Stimulated activated CD8-positive, alpha-beta memory T cell treated with anti-CD3 and anti-CD28 coated beads, Interleukin-4, amount 100 ng/mL, for 48 hours (primary cell): ENCODE measurements at places on chromosomes 4 and X.

- no peak for DNase-seq
Measured at GRCh38 chrX:13764281-13764680, 29.7 kb downstream of the OFD1 start.

DNA sequence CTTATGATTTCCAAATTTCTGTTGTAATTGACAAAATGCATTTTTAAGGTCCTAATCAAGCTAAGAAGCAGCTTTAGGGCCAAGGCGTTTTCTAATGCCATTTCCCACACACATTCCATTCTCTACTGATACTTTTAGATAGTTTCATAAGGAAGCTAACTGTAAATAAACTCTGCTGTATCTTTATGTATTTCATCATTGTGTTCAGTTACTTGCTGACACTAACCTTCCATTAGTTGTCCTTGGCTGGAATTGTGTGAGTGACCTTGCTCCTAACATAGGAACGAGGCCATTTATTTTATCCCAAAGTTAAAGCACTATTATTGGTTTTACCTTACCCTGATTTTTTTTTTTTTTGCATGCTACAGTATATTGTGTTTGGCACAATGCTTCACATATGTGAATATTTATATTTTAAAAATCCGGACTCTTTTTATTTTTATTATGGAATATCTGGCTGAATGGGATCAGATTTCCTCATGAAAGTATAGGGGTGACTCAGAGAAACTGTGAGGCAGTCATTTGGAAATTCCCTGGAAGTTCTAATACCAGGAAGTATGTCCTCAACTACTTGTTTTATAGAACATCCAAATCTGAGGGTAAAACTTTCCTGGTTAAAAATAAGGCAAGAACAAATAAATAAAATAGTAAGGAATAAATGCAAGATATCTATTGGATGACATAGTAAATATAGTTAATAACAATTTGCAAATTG is 62.7 kb upstream of the SORBS2 start:
- DNase-seq: no peak

GRCh38 chr4:133869486-133869885 is 332.1 kb downstream of the PABPC4L start:
- no peak for DNase-seq

DNA sequence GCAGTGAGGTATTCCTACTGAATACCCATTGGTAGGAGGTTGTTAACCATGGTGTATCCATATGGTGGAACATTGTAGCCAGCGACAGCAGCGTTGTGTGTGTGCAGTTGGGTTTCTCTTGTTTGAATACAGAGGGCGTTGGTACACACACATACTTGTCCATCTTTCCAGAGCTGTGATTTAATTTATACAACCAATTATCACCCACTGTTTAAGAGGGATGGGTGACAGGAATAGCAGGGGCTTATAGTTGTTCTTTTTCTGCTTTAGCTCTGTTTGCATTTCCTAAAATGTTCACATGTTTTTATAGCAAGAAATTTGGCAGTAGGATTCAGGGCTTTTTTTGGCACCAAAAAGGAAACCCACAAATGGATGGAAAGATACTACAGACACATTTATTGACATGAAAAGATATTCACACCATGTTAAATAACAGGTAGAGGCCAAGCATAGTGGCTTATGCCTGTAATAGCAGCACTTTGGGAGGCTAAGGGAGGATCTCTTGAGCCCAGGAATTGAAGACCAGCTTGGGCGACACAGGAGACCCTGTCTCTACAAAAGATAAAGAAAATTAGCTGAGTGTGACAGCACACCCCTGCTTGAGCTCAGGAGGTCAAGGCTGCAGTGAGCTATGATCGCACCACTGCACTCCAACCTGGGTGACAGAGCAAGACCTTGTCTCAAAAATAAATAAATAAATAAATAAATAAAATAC is 60.6 kb downstream of the TNIP2 start:
- no peak for DNase-seq

DNA sequence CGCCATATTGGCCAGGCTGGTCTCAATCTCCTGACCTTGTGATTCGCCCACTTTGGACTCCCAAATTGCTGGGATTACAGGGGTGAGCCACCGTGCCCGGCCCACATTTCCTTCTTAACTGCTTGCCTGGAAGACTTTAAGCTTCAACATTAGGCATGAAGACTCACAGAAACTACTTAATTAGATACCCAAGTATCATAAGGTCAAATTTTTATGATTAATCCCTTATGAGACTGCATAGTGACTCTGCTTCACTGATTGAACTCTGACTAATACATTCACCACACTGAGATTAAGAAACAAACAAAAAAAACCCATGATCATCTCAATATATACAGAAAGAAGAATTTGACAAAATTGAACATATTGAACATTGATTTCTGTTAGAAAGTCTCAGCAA is 87.4 kb upstream of the KCTD8 start:
- no peak for DNase-seq

DNA sequence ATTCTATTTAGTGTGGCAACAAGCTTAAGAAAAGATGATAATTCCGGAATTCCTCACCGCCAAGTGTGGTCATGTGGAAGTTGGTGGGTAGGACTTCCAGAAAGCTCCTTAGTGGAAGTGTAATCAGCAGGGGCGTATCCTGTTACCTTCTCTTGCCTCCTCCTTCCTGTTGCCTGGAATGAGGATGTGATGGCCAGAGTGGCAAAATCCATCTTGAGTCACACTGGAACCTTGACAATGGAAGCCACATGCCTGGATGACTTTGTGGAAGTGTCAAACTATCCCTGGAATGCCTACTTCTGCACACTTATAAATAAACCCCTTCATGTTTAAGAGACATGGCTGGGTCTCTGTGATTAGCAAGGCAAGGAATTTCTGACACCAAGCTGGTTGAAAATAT is 191.0 kb downstream of the PRDM5 start:
- no peak for DNase-seq

DNA sequence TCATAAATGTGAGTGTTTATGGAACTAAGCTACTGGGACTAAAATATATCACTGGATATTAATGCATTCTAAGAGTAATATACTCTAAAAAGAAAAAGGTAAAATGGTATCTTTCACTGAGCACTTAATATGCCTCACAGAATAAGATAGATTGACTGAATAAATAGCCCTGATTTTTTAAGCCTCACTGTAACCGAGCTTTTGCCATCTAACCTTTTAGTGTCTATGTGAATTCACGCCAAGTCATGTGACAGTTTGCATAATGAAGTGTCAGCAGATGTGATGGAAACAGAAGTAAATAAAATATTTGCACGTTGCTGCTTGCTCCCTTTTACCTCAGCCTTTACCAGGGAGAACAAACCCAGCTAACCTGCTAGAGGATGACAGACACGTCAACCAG is 119.7 kb upstream of the NWD2 start:
- DNase-seq: no peak

- DNase-seq: no peak
Measured at GRCh38 chr4:182248295-182248694, 5.1 kb downstream of the TENM3 start.

DNA sequence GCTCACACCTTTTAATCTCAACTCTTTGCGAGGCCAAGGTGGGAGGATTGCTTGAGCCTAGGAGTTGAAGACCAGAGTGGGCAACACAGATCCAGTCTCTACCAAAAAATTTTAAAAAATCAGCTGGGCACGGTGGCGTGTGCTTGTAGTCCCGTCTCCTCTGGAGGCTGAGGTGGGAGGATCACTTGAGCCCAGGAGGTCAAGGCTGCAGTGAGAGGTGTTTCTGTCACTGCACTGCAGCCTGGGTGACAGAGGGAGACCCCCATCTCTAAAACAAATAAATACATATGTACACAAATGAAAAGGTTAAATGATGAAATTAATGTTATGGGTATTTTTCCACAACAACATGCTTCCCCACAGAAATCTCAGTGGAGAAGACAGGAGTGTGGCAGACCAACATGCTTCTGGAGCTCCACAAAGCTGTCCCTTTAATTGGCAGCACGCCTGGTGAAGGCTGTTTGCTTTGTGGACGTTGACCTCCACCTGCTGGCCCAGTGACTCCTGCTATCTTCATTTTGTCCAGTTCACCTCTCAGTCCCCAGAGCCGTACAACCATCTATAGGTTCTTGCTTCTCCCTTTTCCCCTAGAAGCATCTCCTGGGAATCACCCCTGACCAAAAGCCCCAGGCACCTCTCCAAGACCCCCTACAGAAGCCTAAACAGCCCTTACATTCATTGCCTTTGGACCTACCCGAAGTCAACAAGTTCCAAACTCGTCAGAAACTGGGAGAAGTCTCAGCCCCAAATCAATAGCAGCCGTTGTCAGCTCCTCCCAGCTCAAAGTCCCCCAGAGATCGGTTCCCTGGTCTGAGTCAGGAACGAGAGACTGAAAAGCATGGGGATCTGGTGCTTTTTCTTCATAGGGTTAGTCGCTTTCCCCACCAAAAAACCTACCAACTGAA is 36.4 kb upstream of the CD99 start:
- no peak for DNase-seq

DNA sequence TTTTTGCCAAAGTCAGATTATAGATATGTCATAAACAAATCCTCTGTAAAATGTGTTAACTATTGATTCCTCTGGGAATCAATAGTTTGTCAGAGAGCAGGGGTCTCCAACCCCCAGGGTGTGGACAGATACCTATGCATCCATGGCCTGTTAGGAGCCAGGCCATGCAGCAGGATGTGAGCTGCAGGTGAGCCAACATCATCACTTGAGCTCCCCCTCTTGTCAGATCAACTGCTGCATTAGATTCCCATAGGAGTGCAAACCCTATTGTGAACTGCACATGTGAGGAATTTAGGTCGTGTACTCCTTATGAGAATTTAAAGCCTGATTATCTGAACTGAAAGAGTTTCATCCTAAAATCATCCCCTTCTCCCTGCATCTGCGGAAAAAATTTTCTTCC is 1365.4 kb downstream of the ARAP2 start:
- DNase-seq: no peak

- DNase-seq: peak; percentile 17
Measured at GRCh38 chr4:6889101-6889735, 20.4 kb upstream of the TBC1D14 start.

- DNase-seq: no peak
Measured at GRCh38 chr4:183783991-183784553, 121.0 kb upstream of the STOX2 start.

DNA sequence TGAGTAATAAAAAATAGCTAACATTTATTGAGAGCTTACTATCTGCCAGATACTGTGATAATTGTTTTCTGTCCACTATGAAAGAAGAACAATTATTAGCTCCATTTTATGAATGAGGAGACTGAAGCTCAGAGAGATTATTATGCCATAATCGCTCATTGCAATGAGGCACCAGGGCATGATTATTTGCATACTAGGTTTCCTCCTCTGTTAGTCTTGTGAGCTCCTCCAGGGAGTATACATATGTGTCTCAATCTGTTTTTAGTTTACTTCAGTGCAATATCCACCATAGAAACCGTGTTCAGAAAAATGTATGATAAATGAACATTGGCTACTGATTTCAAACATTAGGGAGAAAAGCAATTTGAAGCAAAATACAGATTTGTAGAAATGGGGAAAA is 139.4 kb upstream of the OTUD4 start:
- no peak for DNase-seq

DNA sequence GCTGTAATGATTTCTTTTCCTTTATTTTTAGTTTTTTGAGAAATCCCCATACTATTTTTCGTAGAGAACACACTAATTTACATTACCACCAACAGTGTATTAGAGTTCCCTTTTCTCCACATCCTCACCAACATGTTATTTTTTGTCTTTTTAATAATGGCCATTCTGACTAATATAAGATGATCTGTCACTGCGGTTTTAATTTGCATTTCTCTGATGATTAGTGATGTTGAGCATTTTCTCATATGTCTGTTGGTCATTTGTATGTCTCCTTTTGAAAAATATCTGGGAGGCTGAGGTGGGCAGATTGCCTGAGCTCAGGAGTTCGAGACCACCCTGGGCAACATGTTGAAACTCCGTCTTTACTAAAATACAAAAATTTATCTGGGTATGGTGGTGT is 30.2 kb downstream of the SPINK2 start:
- no peak for DNase-seq

DNA sequence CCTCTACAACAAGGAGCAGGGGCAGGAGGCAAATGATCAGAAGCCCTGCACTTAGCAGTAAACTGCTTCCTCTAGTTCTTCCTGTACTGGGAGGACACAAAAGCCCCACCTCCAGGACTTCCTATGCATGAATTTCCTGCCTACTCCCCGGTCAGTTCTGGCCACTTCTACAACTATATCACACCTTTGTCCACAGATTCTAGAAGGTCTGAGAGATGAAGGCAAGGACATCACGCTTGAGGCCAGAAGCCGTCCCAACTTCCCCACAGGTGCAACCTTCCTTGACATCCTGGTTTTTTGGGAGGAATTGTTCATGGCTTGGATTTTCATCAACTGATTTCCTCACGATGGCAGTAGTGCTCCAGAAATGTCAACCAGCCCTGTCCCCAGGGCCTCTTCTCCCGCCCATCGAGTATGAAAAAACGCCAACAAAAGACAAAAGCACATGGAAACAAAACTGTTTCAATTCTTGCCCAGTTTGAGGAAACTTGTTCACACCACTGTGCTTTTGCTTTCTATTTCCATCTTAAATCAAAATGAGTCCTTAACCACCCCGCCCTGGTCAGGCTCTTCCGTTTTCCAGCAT is 206.5 kb upstream of the STK26 start:
- peak; percentile 46 for DNase-seq

GRCh38 chr4:40388239-40388638 is 53.1 kb downstream of the CHRNA9 start:
- no peak for DNase-seq

- DNase-seq: no peak
Measured at GRCh38 chrX:97524340-97524739, 640.6 kb downstream of the RPA4 start.

DNA sequence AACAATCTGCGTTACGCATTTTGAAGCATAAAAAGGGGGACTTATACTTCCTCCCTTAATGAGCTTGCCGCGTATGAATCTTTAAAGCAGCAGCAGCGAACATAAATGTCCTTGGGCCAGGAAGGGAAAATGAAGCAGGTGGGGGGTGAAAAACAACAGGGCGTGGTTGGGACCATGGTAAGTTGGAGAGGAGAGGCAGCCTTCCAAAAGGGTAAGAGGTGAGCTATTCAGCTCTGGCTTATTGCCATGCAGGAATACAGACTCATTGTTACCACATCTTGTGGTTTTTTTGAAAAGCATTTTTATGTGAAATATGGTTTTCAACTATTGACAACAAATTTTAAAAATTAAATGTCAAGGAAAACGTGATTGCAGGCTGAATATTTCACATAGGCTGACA is 710.7 kb upstream of the FAM241A start:
- DNase-seq: no peak

- no peak for DNase-seq
Measured at GRCh38 chrX:40094900-40095582, 2.7 kb downstream of the BCOR start.

DNA sequence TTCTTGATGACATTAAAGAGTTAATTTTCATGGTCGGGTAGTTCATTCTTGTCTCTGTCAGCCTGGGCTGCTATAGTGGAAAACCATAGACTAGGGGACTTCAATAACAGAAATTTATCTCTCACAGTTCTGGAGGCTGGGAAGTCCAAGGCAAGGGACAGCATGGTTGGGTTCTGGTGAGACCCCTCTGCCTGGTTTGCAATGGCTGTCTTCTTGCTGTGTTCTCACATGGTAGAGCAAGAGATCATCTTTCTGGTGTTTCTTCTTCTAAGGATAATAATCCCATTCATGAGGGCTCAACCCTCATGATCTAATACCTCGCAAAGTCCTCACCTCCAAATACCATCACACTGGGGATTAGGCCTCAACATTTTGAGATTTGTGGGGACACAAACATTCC is 50.1 kb downstream of the RHOH start:
- DNase-seq: no peak
